ENCODE measurements at places on chromosomes 1 and 21.

GRCh38 chr21:34609933-34610549 lies 4.9 kb downstream of the RCAN1 start:
- DNase-seq: no peak

GRCh38 chr1:234554698-234555311 lies 55.2 kb downstream of the IRF2BP2 start:
- DNase-seq: no peak

GRCh38 chr1:41592451-41593125 lies 108.1 kb upstream of the EDN2 start:
- no peak for DNase-seq

DNA sequence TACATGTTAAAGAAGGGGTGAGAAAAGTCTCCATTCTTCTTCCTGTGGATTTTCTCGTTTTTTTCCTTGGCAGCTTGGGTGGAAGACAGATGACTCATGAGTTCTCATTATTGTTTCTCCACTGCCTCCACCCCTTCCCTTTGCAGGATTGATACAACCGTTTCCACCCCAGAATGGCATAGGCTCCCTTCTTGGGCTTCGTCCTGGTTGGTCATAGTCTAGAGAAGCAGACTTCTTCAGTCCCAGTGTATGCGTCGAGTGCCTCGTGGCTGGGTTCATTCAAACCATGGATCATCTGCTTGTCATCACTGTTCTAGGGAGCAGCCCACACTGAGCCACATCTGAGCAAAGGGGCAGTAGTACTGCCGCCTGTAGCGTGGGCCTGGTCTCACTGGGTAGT lies 13.7 kb downstream of the PTGFRN start:
- no peak for DNase-seq
